ENCODE measurements at places on chromosomes 13 and 19.

DNA sequence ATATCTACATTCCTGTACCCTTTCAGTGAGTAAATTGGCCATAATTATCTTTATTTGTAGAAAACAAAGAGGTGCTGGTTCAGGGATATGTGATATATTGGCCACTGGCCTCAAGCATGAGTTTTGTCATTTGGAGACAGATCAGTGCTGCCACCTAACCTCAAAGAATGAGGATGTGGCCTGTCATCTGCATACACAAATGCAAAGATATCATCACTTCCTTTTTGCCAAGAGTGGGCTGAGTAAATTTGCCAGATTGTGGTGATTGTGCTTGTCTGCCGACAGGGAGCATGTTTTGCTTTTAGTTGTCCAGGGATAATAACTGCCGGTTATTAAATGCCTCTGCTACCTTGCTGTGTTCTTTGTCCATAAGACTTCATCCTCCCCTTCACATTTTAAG lies 44.2 kb downstream of the WASF3 start:
- DNase-seq: no peak

DNA sequence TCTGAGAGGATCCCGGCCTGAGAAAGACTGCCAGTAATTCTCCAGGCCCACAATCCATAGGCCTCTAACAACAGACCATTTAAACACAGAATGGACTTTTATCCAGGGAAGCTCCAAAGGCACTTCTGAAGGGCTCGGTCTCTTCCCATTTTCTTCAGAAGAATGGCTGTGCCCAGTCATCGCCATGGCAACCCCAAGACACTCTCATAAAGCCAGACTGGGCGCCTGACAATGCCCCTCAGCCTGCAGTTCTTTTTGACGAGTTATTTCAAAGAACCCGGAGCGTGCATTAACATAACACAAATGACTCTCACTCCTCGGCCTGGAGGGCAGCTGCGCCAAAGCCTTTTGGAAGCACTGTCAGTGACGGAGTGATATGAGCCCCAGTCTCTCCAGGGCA lies 61.0 kb downstream of the RASA3 start:
- peak; percentile 59 for DNase-seq

GRCh38 chr13:30806784-30807183 lies 71.4 kb downstream of the ALOX5AP start:
- peak; percentile 88 for DNase-seq

DNA sequence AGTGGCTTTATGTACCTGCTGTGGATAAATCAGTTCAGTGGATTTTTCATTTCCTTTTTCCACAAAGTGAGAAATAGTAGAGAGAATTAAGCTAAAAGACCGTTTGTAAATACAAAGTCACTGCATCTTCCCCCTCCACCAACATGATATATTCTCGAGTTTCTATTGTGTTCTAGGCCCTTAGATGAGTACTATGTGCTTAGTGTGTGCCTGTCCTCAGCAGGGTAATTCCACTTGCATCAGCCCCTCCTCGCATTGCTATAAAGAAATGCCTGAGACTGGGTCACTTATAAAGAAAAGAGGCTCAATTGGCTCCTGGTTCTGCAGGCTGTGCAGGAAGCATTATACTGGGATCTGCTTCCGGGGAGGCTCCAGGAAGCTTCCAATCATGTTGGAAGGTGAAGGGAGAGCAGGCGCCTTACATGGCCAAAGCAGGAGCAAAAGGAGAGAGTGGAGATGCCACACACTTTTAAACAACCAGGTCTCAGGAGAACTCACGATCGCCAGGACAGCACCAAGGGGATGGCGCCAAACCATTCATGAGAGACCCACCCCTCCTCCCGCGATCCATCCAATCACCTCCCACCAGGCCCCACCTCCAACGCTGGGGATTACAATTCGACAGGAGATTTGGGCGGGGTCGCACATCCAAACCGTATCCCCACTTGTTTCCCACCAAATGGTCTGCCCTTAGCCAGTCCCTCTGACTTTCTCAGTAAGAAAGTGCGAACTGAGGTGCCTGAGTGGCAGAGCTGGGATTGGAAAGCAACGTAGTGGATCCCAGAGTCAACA lies 102.3 kb upstream of the ABCC4 start:
- DNase-seq: no peak

DNA sequence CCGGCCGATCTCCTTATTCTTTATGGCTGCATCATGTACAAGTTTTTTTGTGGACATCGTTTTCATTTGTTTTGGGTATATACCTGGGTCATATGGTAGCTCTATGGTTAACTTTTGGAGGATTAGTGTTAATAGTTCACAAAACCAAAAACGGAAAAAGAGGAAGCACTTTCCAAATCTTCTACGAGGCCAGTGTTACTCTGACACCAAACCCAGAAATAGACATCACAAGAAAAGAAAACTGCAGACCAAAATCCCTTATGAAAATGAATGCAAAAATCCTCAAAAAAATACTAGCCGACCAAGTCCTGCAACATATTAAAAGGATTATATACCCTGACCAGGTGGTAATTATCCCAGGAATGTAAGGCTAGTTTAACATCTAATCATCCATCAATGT lies 29.8 kb downstream of the ADGRE2 start:
- no peak for DNase-seq

DNA sequence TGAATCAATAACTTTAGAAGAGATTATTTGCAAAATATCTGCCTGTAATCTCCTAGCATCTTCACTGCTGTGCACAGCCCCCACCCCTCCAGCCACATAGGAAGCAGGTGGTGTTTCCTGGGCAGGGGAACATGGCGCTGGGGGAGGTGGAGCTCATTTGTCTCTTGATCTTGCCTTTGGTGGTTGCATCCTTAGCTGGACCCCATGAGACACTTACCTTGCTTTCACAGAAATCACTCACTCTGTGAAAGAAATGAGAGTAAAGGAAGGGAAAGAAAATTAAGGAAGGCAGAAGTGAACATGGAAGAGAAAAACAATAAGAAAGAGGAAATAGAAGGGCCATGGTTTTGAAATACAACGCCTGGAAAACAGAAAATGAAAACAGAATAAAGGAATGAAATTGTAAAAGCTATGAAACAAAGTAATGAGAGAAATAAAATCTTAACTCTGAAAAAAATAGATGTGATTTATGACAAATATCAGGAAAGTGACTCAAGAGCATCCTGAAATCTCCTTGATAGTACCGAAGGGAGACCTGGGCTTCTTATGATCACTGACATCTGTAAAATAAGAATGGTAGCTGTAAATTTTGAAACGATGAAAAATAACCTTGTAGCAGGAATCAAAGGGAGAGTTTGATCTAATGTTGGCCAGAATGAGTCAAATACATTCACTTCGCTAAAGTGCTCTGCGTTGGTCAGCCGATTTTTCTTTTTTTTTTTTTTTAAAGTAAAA lies 17.2 kb upstream of the RNASEH2B start:
- no peak for DNase-seq

DNA sequence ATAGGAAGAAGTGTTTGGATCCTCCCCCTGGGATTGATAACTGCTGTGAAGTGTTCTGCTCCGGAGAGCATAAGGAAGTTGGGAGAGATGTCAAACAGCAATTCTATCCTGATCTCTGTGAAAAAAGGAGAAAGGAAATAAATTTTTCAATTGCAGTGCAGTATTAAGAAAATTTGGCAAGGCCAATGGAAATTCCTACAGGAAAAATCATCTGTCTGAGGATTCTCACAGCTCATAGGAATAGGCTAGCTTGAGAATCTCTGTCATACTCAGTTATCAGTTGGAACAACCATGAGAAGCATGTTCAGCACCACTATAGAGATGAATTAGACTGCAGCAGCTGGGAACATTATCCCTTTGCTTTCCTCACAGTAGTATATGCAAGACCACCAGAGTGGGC lies 1238.9 kb upstream of the MIR17HG start:
- DNase-seq: no peak

DNA sequence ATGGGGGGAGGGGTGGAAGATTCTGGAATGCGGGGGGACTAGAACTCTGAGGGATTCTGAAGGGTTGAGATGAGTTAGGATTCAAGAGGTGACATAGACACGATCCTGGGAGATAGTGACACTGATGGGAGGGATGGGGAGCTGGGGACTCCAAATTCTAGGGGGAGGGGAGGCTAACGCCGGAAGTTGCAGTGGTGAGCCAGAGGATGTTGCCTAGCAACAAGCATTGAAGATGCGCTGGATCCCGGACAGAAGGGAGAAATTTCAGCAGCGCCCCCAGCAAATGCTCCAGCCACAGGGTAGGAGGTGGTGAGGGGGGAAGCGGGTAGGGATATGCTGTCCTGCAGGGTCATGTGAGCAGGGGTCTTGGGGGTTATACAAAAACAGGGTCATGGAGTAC lies 6.9 kb upstream of the LTBP4 start:
- peak; percentile 78 for DNase-seq

DNA sequence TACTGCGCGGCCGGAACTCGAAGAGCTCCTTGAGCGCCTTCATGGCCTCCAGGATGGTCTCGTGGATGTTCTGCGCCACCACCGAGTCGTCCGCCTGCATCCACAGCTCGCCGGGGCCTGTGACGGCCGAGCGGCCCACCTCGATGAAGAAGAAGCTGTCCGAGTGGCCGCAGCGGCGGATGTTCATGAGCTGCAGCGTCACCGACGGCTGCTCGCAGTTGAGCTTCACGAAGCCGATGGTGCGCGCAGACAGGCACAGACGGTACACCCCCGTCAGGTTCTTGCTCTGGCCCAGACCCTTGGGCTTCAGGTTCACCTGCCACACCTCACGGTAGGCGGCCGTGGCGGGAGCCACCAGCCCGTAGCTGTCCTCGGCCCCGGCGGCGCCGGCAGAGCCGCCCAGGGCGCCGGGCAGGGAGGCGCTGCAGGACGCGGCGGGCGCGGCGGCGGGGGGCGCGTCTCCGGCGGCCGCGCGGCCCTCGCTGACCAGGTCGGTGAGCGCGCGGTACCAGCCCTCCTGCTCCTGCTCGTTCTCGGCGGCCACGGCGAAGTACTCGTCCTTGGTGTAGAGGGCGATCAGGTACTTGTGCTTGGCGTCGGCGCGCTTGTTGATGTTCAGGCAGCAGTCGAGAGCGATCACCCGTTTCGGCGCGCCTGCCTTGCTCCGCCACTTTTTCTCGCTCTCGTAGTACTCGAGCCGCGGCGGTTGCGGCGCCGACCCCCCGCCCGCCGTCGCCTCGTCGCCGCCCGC lies 1.1 kb downstream of the IRS2 start:
- DNase-seq: peak; percentile 87

GRCh38 chr13:97226788-97227627 lies 4.9 kb downstream of the MBNL2 start:
- DNase-seq: no peak

DNA sequence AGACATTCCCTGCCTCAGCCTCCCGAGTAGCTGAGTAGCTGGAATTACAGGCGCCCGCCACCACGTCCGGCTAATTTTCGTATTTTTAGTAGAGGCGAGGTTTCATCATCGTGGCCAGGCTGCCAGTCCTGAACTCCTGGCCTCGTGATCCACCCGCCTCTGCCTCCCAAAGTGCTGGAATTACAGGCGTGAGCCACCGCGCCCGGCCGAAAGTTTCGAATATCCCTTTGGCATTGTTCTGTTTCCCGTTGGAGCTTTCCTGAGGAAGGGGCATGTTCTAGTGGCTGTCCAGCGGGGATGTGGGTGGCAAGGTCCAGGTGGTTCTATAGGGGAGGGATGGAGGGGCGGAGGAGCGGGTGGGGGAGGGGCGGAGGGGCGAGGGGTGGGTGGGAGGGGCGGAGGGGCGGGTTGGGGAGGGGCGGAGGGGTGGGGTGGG lies 2.1 kb upstream of the BSG start:
- DNase-seq: no peak

GRCh38 chr19:33413868-33414666 lies 40.6 kb downstream of the CEBPG start:
- peak; percentile 35 for DNase-seq

DNA sequence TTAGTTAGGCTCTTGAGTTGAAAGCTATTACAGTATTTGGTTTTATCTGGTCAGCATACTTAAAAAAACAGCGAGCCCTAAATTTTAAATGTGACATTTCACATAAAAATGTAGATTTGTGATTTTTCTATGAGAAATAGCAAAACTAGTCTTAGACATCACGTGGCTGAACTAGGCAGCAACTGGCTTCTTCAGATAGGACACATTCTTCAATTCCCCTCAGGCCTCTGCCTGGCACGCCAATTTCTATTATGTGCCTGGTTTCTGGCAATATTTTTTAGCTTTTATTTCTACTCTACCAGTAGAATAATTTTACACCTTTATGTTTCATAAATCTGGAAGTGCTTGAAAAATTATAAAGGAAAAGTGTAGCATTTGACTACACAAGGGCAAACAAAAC lies 433.7 kb downstream of the DIAPH3 start:
- DNase-seq: no peak

- peak; percentile 91 for DNase-seq
Measured at GRCh38 chr19:11420429-11421370, 1.6 kb upstream of the RGL3 start.

GRCh38 chr13:110771194-110771593 lies 57.7 kb downstream of the ING1 start:
- no peak for DNase-seq

DNA sequence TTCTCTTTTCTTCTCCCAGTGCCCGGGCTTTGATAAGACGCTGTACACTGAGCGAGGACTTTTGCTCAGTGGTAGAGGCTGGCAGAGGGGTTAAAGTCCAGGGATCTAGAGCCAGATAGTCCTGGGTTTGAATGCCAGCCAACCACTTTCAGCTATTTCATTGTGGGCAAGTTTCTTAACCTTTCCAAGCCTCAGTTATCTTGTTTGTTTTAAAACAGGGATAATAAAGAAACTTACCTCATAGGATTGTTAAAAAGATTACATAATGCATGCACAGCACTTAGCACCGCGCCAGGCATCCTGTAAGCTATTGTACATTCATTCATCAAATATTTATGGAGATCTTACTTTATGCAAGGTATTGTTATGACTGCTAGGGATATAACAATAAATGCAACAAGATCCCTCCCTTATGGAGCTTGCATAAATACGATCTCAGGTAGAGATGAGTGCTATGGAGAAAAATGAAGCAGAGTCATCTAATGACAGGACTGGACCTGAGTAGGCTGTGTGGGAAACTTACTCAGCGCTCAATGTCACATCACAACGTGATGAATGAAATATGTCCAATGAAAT lies 70.8 kb downstream of the LNX2 start:
- no peak for DNase-seq

GRCh38 chr13:88063741-88064140 lies 392.6 kb downstream of the SLITRK5 start:
- no peak for DNase-seq

DNA sequence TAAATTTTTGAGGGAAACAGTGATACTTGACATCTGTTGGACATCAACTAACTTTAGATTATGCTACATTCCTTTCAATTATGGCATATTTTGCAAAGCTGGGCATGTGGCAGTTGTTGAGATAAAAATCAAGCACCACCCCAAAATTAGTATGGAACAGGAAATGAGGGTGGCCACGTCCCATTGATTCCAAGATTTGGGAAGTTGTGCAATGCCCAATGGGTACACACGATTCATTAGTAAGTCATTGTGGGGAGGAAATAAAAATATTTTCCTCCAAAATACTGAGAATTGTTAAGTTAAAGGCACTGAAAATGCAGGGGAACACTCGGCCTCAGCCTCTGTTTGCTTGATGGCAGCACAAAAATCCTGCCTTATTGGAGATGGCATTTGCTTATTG lies 7.6 kb downstream of the ERICH6B start:
- no peak for DNase-seq

Data from osteoblast (primary cell).